ENCODE measurements at places on chromosomes 13 and 19.

- DNase-seq, result no peak
Observed at GRCh38 chr19:32901504-32902161, 32.1 kb upstream of the SLC7A9 start.

GRCh38 chr13:87810391-87810801 lies 139.2 kb downstream of the SLITRK5 start:
- DNase-seq, result no peak

- no peak for DNase-seq
Observed at GRCh38 chr19:16067205-16067938, 8.9 kb upstream of the TPM4 start.

GRCh38 chr13:42014119-42014518 lies 34.3 kb upstream of the DGKH start:
- DNase-seq, result no peak

DNA sequence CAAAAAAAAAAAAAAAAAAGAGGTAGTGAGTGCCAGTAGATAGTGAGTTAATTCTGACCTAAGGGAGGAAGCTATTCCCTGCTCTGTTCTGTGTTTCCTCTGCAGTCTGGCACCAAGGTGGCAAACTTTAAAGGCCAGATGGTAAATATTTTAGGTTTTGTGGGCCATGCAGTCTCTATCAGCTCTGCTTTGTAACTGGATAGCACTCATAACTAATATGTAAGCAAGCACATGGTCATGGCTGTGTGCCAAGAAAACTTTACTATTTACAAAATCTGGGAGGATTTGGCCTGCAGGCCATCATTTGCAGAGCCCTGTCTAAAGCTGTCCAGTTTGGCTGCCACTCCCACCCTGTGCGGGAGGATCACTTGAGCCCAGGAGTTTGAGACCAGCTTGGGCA lies 4.3 kb downstream of the PIN1 start:
- DNase-seq, result no peak

- peak; percentile 44 for DNase-seq
Observed at GRCh38 chr19:2702170-2703076, at the start of gene GNG7. Gene GNG7 (minus strand): TSS chr19:2702694. CDS start chr19:2520688, 182,006 bp downstream.

- DNase-seq, result no peak
Observed at GRCh38 chr13:47890146-47890814, 110.8 kb downstream of the SUCLA2 start.

GRCh38 chr13:85508683-85509329 lies 290.4 kb downstream of the SLITRK6 start:
- DNase-seq, result no peak

- DNase-seq, result no peak
Observed at GRCh38 chr13:42272804-42273175, 838 bp downstream of the AKAP11 start.

DNA sequence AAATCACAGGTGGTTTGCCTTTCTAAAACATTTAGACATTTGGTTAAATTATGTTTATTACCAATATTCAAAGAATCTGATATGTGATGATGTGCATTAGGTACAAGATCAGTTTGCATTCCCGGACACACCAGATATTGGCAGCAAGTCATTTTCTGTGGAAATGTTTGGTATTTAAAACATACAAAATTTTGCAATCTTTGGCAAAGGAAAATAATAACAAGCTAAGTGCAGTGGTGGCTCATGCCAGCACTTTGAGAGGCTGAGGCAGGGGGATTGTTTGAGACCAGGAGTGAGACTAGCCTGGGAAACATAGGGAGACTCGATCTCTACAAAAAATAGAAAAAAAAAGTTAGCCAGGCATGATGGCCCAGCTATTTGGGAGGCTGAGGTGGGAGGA lies 29.1 kb upstream of the TSC22D1 start:
- DNase-seq, result no peak

GRCh38 chr19:800360-801029 lies 3.2 kb downstream of the PTBP1 start:
- DNase-seq, result no peak

DNA sequence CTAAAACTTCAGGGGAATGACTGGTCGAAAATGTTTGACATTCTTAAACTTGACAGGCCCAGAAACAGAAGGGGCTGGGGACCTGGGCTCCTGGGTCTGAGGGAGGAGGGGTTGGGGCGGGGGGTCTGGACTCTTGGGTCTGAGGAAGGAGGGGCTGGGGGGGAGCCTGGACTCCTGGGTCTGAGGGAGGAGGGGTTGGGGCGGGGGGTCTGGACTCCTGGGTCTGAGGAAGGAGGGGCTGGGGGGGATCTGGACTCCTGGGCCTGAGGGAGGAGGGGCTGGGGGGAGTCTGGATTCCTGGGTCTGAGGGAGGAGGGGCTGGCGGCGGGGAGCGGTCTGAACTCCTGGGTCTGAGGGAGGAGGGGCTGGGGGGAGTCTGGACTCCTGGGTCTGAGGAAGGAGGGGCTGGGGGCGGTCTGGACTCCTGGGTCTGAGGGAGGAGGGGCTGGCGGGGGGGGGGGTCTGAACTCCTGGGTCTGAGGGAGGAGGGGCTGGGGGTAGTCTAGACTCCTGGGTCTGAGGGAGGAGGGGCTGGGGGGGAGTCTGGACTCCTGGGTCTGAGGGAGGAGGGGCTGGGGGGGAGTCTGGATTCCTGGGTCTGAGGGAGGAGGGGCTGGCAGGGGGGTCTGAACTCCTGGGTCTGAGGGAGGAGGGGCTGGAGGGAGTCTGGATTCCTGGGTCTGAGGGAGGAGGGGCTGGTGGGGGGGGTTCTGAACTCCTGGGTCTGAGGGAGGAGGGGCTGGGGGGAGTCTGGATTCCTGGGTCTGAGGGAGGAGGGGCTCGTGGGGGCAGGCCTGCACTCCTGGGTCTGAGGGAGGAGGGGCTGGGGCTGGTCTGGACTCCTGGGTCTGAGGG lies 5.5 kb upstream of the KLK6 start:
- no peak for DNase-seq

GRCh38 chr13:78689011-78689410 lies 30.1 kb upstream of the OBI1 start:
- no peak for DNase-seq

DNA sequence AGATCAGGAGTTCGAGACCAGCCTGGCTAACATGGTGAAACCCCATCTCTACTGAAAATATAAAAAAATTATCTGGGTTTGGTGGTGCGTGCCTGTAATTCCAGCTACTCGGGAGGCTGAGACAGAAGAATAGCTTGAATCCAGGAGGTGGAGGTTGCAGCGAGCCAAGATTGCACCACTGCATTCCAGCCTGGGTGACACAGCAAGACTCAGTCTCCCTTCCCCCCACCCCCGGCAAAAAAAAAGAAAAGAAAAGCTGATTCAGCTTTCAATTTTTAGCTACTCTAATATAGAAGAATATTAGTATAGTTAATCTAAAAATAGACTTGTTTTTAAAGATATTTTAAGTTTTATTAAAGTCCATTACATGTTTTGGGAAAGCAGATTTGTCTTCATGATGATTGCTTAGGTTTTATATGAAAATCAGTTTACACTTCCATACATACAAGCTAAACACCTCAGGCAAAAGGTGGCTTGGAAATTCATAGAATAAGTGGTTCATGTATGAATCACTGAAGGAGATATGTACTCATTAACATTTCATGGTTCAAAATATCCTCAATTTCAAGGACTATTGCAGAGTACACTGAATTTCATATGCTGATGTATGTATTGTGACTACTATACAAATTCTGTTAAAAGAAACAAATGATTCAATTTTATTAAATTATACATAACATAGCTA lies 165.2 kb downstream of the TDRD3 start:
- no peak for DNase-seq

- no peak for DNase-seq
Observed at GRCh38 chr19:50406829-50407228, 11.9 kb upstream of the SPIB start.

DNA sequence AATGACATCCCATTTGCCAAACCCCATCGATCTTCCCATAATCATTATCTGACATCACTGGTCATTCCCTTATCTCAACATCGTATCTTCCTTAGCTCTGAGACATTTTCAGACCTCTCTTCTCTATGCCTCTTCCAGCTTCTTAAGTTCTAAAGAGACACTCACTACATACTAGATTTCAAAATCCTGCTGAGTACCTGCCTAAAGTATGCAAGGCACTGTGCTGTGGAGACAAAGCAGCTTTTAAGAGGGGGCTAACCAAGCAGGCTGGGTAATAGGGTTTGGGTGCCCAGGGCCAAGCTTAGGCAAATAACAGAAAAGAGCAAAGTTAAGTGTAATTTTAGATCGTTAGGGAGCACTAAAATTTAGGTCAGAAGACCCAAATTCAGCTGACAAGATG lies 3.4 kb upstream of the POMP start:
- DNase-seq, result no peak

DNA sequence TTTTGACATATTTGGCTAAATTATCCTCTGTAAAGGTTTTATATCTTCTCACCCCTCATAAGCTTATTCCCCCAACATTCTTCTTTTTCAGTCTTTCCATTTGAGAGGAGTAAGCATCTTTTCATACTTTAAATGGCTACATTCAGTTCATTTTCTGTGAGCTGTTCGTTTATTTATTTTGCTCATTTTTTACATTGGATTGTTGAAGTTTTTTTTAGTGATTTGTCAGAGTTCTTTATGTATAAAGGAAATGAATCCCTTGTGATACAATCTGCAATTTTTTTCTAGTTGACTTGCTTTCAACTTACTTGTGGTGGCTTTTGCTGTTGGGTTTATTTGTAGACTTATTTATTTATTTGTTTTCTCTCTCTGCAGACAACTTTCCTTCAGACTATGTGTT lies 250.3 kb downstream of the DLEU7 start:
- no peak for DNase-seq

DNA sequence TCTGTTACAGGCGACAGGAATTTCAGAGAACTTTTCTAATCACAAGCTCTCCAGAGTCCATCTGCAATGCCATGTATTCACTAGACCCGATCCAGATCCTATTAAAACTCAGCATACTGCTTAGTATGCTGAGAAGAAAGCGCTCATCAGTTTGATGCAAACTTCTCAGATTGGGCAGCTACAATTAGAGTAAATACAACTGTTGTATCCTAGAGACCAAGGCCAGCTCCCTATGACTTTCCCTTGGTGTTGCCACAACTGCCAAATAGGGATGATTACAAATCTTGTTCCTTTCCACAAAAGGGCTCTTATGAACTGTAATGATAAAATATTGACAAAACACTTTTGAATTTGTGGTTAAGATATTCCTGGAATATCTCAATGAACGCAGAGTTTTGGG lies 191.2 kb downstream of the SPRY2 start:
- DNase-seq, result no peak

DNA sequence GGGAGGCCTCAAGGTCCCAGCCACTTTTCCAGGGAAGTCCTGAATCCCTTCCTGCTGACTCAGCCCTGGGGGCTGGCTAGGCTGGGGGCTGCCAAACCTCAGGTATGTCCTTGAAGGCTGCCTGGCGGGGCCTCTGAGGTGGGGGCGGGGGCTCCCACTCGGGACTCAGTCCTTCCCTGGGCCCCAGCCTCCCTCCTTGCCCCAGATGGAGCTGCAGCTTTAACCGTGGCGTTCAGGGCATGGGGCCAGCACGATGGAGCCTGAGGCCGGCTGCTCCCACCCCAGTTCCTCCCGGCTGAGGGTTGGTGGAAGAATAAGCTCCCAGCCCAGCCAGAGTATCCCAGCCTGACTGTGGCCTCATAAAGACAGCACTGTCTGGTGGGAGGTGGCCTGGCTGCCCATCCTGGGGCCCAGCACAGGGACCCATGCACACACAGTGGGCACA lies 12.4 kb downstream of the CILP2 start:
- no peak for DNase-seq

DNA sequence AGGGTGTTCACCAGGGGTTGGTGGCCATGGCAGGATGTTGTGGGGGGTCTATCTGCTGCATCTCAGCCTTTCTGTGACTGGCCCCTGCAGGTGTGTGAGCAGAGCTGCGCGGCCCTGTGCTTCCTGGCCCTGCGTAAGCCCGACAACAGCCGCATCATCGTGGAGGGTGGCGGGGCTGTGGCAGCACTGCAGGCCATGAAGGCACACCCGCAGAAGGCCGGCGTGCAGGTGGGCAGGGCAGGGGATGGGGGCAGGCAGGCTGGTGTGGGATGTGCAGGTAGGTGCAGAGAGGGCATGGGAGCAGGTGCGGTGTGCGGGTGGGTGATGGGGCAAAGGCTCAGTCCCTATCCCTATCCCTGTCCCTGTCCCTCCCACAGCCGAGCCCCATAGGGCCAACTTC lies 8.1 kb upstream of the SLC25A42 start:
- no peak for DNase-seq

- no peak for DNase-seq
Observed at GRCh38 chr13:26213982-26214381, 8.1 kb downstream of the RNF6 start.

DNA sequence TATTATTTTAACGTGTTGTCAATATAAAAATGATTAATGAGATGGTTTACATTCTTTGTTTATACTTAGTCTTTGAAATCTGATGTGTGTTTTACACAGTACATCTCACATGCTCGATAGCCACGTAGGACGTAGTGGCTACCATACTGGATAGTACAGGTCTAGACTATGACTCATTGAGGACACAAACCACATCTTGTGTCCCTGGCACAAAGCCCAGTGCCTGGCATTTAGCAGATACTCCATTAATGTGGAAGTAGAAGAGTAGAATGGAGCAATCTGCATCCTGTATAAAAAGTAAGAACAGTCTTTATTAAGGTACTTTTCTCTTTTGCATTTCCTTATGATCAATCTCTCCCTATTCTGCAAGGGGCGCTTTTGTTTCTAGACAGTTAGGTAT lies 49.0 kb upstream of the FRY start:
- DNase-seq, result no peak

DNA sequence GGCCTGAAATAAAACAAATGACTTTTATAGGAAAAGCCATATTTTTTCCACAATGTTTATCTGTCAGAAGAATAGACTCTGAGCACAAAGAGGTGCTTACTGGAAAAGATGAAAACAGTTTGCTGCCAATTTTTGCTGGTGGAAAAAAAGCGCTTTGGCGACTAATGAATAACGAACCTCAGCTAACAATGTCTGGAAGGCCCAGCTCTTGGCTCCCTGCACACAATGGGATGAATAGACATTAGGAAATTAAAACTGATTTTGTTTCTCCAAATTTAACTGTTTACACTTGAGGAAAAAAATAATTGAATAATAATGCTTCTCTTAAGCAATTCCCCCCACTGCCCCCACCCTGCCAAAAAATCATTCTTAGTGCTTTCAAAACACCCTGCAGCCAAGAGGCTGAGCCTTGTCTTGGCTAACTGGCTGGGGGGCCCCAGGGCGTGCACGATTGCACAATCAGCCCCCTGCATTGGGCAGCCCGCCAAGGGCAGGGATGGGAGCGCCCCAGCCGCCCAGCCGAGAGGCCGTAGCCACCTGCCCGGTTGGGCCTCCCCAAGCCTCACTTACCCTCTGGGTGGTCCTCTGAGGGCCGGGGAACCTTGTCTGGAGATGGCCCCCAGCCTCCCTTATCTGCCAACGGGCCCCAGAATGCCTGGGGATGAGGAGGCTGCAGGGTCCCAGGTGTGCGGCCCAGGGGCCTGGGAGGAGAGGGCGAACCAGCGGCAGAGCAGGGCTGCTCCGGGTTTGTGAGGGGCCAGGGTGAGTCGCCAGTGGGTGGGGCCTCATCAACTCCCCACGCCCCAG lies 16.8 kb downstream of the CEBPG start:
- DNase-seq, result no peak

All from GM12864 (cell line).